Femur (tissue), 1 donor: ENCODE measurements at places on chromosomes 2 and 18.

DNA sequence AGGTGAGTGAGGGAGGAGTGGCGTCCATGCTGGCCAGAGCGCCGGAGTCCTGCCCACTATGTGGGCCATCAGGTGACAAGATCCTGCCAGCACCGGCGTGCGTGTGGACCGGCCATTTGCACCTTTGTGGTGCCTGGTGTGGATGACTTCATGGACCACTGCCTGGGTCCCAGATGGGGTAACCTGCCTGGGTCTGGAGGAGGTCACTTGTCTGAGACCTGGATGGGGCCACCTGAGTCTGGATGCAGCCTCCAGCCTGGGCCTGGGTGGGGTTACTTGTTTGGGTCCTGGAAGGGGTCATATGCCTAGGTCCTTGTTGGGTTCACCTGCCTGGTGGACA is 299.6 kb downstream of the NDUFA10 start:
- peak; percentile 10 for DNase-seq

- peak; percentile 20 for DNase-seq
Observed at GRCh38 chr2:169361706-169362117, 622 bp downstream of the LRP2 start.

DNA sequence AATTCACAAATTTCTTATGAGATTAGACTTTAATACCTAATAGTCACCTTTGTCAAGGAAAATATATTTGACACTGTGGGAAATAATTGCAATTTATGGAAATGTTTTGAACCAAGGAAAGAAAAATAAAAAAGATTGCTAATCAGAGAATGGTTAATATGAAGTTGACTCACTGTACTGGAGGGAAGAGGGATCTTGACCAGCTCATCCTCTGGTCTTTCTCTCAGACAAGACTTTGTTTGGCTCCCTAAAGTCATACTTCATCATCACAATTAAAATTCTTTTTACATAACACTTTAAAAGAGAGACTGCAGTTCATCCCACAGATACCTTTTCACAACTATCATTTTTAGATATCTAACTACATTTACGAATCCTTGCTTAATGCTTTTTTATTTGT is 538.5 kb upstream of the ZEB2 start:
- DNase-seq: no peak

DNA sequence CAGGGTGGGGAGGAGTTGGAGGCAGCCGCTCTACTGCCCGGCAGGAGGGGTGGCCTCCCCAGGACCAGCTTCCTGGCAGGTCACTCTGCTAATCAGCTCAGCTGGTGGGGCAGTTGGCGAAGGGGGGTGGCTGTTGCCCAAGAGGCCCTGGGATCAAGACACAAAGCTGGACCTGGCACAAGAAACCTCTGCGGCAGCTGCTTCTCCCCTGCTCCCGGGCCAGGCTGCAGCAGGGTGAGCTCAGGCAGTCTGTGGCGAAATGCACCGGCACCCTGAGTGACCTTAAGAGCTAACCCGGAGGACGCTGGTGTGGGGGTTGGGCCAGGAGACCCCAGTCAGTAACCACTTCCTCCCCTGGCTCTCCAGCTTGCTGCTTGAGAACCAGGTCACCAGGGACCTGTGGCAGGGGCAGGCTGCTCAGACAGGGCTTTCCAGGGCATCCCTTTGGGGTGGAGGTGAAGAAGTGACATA is 31.1 kb downstream of the TOGARAM2 start:
- peak; percentile 67 for DNase-seq

GRCh38 chr2:43246641-43247040 is 20.2 kb upstream of the ZFP36L2 start:
- DNase-seq: no peak

DNA sequence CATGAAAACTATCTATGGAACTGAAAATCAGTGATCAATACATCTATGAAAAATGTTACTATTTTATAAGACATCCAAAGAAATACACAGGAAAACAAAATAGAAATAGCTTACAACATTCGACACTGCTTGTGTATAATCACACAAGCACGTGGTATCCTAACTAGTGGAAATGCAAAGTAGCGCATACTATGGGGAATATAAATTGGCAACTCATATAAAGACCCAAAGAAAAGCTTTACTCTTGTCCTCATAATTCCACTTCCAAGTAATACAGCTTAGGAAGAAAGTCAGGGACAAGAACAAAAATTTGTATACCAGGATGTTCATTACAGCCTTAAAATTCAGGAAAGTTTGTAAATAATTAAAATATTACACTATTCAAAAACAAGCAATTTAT is 384.6 kb downstream of the NRXN1 start:
- DNase-seq: no peak

- DNase-seq: peak; percentile 65
Observed at GRCh38 chr2:182064019-182064778, 78.5 kb downstream of the PPP1R1C start.
